ENCODE measurements at places on chromosomes 5 and 9.

GRCh38 chr9:134684375-134684723 lies 42.7 kb downstream of the COL5A1 start:
- DNase-seq: no peak

GRCh38 chr5:28403846-28404245 lies 1365.5 kb upstream of the CDH9 start:
- no peak for DNase-seq

GRCh38 chr5:23825196-23825595 lies 317.8 kb downstream of the PRDM9 start:
- no peak for DNase-seq

- DNase-seq: no peak
These were observed 294.2 kb downstream of the ICE1 start for GRCh38 chr5:5716665-5717064.

GRCh38 chr9:8365029-8365428 lies 565.5 kb upstream of the DMAC1 start:
- DNase-seq: no peak

- DNase-seq: no peak
These were observed 34.4 kb upstream of the RNU6ATAC start for GRCh38 chr9:134198791-134199190.

DNA sequence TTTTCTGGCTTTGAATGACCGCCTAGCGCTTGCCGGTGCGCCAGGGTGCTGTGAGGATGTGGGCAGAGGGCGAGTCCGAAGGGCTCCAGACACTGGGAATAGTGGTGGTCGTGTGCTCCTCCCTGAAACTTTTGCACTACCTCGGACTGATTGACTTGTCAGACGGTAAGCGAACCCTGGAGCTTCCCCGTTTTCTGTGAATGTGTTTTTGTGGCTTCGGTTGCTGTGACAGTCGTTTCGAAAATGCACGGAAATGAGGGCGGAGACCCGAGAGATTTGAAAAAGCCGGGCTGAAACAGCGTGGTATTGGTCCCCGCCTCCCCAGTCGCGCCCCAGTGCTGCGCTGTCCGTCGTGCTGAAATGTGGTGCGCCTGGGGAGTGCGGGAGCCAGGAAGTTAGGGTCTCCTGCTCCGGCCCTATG lies 102.5 kb upstream of the GABRP start:
- no peak for DNase-seq

DNA sequence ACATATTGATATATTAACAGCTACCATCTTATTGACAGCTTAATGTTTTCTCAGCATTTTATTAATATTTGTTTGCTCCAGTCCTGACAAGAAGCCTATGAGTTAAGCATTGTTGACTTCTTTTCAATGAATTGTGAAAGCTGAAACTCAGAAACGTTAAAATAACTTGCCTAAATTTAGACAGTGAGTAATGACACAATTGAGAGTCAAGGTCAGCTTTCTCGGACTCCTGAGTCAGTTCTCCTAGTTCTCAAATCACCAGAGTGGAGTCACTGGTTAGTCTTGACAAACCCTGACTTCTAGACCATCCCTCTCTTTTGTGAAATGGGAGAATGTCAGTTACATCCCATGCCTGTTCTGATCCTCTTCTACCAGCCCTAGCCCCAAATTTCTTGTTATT lies 222.7 kb upstream of the ACO1 start:
- no peak for DNase-seq

- no peak for DNase-seq
These were observed 117.1 kb upstream of the TUT7 start for GRCh38 chr9:86471171-86471815.
